ENCODE measurements at places on chromosomes 12 and 14. TPM values are rescaled to one million over a fixed set of nuclear protein-coding genes. Genes with fewer than 3 reads are reported as not detected.

AMDHD1 gene
- polyA plus RNA-seq, result 0.18 TPM

CABP1 gene
- polyA plus RNA-seq, result 2.5 TPM

BIN2 gene
- polyA plus RNA-seq, result 2.2 TPM

DNA sequence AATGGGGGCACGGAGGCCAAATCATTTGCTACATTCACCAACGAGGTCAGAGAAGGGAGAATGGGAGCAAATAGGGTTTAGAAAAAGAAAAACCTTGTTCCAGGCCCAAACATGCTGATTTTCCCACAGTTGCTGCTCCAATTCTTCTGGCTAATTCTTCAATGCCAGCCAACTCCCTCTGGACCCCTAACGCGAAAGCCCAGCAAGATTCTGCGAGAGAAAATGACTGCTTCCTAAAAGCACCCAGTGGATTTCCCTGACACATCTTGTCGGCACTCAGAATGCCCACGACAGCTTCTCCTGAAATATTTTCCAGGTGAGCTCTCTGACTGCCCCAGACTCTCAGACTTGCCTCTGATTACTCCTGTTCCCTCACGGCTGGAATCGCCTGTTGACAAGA, 689.4 kb downstream of the MED13L start:
- no peak for DNase-seq

DNA sequence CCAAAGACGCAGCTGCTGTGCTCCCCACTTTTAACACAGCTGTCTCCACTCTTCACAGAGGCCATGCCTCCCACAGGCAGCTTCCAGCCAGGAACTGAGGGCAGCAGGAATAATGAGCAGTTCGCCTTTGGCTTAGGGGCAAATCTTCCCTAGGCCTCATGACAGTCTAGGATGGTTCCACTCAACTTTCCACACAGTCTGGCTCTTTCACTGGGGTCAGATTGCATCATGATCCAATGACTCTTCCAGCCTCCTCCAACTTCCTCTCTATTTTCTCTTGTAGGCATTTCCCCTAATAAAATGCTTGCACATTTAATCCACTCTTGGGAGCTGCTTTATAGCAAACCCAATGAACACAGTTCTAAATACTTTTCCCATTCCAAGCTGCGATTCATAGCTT, 271.6 kb upstream of the ATP2B1 start:
- DNase-seq, result peak; percentile 9
